ENCODE measurements at places on chromosomes 1 and 21.

GRCh38 chr1:40861224-40862003 lies 749 bp downstream of the CITED4 start:
- no peak for DNase-seq

GRCh38 chr1:226825037-226825745 lies 45.2 kb upstream of the PSEN2 start:
- DNase-seq, result no peak

GRCh38 chr1:197200272-197200899 lies 53.9 kb upstream of the ASPM start:
- no peak for DNase-seq

DNA sequence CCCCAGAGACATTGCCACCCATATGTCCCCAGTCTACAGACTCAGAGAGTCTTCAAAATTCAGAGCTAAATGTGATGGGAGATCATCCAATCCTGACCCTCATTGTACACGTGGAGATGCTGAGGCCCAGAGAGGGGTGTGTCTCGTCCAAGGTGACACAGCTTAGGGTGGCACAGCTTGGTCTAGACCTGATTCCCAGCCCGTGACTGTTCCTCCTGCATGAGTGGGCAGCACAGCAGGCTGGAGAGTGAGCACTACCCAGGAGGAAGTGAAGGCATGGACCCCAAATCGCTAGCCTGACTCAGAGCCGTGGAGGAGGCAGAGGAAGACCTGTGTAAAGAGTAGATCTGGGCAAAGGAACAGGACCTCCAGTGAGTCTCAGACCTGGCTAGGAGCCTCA lies 16.4 kb downstream of the S100A7 start:
- DNase-seq, result no peak

DNA sequence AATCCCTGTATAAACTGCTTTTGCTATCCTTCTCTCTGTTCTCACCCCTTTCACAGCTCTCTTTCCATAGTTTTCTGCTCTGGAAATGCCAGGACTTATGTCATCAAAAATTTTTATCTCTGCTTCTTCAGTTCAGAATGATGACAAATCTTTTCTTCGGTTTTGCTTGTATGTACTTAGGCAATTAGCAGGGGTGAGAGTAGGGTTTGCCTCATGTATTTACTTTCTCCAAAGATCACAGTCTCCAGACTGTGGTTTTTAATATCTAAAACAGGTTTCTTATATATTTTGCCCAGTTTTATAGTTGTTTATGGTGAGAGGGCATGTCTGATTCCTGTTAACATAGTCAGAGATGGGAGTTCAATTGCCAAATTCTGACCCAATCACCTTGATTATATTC lies 235.4 kb upstream of the LYPLAL1 start:
- no peak for DNase-seq

GRCh38 chr1:71285529-71285928 lies 204.7 kb upstream of the ZRANB2 start:
- DNase-seq, result no peak
